ENCODE measurements at places on chromosomes 2 and 18.

DNA sequence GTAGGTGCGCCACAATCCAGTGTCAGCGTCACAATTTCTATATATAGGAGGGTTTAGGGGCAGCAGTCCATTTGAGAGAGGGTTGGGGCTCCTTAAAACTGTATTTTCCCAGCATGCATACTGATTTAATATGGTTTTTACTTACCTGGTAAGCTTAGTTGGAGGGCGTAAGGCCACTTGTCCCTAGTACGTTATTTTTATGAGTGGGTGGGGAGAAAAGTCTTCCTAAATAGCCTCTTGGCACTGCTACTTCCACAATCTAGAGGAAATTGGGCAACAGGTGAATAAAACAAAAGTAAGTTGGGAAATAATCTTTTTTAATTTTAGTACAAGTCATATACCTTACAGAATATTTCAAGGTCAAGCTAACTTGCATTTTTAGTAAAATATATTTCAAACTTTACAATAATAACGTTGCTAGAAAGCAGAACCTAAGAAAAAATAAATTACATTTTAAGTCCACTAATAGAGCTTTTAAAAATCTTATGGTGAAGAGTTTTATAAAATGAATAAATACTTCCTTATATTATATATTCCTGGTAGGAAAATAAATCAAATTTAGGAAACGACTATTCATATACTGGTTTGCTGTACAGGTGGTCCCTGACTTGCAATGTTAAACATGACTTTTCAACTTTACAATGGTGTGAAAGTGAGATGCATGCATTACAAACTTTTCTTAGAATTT is 20.9 kb downstream of the DHRS9 start:
- no peak for DNase-seq

DNA sequence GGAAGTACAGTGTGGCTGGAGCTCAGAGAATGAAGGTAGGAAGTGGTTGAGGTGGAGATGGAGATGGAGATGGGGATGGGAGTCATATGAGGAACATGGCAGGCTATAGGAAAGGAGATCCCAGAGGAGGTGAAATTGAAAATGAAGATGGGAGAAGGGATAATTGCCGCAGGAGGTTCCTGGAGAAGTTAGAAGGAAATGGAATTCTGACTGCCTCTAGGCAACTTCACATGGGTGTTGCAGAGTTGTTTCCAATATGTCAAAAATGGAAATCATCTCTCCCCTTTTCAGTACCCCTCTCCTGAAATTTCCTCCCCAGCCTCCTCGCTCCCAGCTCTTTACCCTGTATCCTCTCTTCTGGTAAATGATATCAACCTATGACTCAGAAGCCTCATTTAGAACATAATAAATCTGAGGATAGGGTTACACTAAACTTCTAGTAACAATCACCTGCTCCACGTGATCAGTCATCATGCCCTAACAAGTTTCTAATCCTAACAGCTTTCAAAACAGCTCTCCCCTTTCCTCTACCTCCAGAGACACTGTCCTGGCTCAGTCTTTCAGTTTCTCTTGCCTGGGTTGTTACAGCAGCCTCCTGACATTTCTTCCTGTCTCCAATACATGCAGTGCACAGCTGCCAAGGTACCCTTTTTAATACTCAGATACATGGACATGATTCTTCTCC is 201.9 kb upstream of the RBMS1 start:
- no peak for DNase-seq

DNA sequence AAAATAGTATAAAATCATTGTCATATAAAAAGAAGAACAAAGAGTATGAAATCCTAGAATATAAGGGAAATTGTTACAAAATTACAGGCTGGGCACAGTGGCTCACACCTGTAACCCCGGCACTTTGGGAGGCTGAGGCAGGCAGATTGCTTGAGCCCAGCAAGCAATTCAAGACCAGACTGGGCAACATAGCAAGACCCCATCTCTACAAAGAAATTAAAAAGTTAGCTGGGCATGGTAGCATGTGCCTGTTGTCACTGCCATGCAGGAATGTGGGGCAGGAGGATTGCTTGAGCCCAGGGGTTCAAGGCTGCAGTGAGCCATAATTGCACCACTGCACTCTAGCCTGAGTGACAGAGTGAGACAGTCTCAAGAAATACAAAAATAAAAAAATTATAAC is 44.8 kb downstream of the NAPG start:
- DNase-seq = no peak

DNA sequence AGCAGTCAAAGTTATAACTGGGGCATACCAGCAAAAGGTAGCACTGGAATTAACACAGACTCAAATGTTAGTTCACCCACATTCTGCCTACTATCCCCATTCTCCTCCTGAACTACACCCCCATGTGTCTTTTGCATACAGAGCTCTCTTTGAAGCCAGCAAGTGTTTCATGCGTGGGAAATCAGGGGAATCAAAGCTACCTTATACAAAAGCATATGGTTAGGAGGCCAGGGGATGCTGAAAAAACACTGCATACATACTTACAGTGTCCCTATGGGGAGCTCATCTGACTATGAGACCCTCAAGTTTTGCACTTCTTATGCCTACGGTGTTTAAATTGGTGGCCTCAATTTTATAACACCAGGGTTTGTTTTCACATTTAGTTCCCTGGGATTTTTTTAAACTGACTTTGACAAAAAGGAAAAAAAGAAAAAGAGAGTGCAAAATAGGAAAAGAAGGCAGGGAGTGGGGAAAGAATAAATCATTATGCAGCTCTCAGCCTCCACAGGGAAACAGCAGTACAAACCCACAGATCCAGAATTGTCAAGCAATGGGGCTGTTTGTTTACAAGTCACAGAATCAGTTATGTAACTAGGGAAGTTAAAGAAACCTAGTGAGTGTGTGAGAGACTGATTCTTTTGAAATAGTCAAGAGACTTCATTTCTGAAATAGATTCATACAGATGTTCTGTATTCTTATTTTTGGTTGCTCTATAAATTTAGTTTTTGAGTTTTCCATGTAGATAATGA is 20.1 kb upstream of the PPP3R1 start:
- DNase-seq = no peak

DNA sequence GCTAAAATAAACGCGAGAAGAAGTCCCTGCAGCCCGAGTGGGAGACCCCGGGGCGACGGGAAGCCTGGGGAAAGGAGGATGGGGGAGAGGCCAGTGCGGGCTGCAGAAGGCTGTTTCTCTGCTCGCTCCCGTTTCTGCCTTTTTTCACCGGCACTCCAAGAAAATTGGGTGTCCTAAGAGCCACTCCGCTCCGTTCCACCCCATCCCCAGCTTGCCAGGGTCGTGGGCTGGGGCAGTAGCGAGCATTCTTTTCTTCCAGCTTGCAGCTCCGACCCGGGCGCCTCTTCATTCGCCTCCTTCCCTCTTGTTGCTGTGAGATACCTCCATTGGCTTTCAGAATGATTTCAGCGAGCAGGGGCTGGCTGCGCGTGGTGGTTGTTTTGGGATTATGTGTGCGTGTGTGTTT is 1.1 kb downstream of the HOXD3 start:
- DNase-seq = no peak

- no peak for DNase-seq
These were observed 142.2 kb downstream of the SP3 start for GRCh38 chr2:173822889-173823542.

- no peak for DNase-seq
These were observed 31.5 kb upstream of the TMBIM1 start for GRCh38 chr2:218323526-218324472.

DNA sequence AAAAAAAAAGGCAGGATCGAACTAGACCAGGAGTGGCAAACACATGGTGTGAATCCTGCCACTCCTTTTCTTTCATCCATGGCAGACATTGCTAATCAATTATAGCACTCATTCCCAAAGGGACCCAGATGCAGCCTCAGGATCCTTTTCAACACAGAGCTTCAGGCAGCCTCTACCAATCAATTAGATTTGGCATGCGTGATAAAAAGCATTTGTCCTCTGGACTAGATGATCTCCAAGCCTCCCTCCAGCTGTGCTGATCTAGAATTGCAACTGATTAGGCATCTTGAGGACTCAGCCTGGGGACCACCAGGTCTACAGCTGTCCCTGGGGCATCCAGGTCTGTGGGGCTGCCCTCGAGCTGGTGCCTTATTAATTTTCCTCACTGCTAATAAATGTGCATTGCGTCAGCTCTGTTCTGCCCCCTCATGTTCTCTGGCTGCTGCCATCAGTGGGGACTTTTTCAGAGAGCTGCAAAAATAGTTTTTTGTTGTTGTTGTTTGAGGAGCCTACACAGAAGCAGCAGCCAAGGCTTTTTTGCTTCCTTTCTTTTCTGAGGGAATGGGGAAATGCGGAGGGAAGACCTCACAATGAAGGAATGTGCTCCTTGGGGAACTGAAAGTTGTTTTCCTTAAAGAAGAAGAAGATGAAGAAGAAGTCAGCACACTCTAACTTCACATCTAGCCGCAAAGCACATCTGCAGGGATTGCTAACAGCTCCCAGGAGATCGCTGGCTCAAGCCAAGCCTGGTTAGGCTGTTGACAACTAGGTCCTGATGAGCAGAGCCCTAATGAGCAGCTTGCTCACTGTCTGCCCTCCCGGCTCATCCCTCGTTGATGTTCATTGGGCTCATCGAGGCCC is 8.8 kb upstream of the ATOH8 start:
- no peak for DNase-seq

- no peak for DNase-seq
These were observed 93.3 kb downstream of the HRH4 start for GRCh38 chr18:24553571-24554285.

- no peak for DNase-seq
These were observed 15.1 kb downstream of the SH2D6 start for GRCh38 chr2:85433511-85434089.

- DNase-seq = no peak
These were observed 175.2 kb upstream of the SPATS2L start for GRCh38 chr2:200131307-200131706.

DNA sequence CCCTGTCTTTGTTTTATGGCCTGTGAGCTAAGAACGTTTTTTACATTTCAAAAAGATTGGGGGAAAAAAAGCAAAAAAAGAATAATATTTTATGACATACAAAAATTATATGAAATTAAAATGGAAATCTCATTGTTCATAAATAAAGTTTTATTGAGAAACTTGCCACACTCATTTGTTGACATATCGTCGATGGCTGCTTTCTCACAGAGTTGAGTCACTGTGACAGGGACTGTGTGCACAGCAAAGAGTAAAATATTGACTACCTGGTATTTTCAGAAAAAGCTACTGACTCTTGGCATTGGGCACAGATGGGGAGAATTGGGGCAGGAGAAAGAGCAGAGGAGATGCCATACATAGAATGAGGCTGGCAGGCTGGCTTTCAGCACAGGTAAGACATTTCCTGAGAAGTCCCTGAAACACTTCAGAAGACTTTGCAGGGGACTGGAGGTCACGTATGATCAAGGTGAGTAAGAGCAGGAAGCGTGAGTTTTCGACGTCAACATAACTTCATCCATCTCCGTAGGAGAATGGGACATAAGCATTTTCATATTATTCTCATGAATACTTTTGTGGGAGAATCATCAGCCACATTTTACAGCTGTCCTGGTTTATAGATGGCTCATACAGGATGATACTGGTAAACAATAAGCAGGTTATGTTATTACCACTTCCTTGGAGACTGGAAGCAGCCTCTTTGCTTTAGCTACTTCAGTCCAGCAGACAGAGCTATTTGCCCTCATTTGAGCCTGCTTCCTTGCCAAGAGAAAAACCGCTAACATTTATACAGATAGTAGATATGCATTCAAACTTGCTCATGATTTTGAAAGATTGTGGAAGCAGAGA is 32.5 kb upstream of the PUM2 start:
- no peak for DNase-seq

GRCh38 chr2:27356056-27356381 is 545 bp downstream of the GTF3C2 start:
- peak; percentile 26 for DNase-seq

GRCh38 chr18:67672155-67672554 is 155.6 kb upstream of the DSEL start:
- DNase-seq = no peak

GRCh38 chr2:29920130-29920577 is 1.2 kb downstream of the ALK start:
- DNase-seq = peak; percentile 16

- DNase-seq = no peak
These were observed 40.1 kb upstream of the GRB14 start for GRCh38 chr2:164661349-164661748.

DNA sequence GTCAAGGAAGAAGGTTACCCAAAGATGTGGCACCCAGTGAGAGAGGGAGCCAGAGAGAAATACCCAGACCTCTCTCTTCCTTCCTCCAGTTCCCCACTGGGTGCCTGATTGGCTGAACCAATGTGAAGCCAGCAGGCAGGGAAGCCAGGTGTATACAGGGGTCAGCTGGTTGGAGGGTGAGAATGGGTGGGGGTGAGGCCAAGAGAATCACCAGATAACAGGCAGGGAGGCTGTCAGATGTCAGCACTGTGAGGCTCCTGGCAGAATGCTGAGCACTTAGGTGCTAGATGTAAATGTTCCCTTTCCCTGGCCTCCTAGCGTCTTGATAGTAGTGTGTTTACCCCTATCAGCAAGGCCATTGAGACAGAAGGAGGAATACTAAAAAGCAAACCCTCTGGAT is 104.0 kb upstream of the MGAT5 start:
- no peak for DNase-seq

DNA sequence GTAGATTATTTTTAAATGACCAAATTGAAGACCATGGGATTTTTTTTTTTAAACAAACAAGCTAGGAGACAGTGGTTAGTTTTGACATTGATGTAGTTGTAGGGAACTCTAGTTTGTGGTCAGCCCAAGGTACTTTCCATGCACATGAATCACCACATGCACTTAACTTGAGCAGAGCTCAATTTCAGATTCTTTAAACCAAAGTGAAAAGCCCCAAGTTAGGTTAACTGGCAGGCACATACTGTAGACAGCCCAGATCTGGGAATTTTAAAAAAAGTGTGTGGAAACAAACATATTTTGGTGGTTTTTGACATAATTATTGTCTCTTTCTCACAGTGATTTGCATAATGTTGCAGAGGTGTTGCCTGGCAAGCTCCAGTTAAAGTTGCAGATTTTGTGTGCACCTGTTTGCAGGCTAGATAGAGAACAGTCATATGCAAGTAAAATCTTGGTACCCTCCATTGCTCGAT is 88.4 kb downstream of the BCL2L11 start:
- DNase-seq = no peak

GRCh38 chr2:58762176-58762781 is 521.2 kb upstream of the FANCL start:
- DNase-seq = no peak

GRCh38 chr18:59564561-59564960 is 132.7 kb downstream of the CCBE1 start:
- DNase-seq = no peak

DNA sequence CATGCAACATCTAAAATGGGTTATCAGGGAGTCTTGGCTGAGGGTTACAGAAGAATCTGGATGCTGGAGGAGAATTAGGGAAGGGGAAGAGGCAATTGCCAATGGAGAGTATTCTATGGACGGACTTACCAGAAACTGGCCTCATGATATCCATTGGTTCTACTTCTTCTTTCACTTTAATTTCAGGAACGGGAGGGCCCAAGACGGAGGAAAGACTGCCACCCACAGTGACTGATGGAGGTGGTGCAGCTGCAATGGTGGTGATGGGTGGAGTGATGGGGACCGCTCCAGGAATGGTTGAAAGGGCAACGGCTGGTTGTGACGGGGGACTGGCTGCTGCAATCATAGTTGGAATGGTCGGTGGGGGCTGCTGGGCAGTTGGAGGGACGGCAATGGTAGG is 69.1 kb upstream of the AMMECR1L start:
- no peak for DNase-seq
